NCI-H526 treated with DMSO at 0.1 percent for 48 hours (cell line): ENCODE measurements at places on chromosomes 12 and 14.

GRCh38 chr12:49661191-49661590 lies 37.8 kb downstream of the PRPF40B start:
- DNase-seq: no peak

DNA sequence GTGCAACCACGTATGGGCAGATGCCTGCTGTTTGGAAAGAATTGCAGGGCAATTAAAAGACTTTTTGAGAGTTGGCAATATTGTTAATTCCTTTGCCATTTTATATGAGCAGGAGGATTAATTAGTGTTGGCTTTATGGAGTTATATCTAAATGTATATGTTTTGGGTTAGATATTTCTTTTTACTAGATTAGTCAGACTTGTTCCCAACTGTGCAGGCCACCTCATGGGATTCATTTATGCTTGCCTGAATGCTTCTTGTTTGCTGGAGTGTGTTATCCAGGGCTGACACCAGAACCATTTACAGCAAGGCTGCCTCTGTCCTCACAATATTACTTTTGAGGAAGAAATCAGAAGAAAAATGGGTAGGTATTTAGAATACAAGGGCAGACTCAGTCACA lies 192.5 kb downstream of the KTN1 start:
- DNase-seq: no peak

- DNase-seq: no peak
Observed at GRCh38 chr12:4392223-4392742, 12.8 kb upstream of the FGF23 start.

DNA sequence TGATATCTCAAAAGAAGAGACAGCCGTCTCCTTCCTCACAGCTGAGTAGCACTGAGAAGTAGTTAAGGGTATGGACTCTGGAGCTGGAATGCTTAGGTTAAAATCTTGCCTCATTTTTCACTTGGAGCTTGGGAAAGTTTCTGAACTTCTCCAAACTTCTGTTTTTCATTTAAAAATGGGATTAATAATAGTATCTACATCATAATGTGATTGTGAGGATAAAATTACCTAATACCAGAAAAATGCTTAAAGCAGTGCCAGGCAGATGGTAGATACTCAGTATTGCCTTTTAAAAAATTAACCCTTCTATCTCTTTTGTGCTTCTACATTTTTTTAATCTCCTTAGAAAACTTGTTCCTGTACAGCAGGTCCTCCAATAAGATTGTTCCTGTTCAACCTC lies 63.1 kb downstream of the A2M start:
- DNase-seq: no peak

DNA sequence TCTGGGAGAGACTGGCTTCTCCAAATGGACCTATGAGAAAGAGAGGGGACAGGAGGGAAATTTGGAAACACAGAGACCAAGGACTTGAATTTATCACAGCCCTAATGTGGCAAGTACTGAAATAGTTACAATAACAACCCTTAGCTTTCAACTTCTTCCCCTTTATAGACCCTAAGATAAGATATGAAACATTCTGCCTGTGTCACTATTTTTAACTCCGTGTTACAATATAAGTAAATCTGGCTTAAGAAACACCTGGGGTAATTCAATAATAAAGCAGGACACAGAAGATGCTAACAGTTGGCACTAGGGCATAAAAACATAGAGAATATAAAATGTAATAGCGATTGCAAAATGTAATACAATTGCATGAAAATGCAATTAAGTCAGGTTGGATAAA lies 216.4 kb downstream of the NOVA1 start:
- DNase-seq: no peak

DNA sequence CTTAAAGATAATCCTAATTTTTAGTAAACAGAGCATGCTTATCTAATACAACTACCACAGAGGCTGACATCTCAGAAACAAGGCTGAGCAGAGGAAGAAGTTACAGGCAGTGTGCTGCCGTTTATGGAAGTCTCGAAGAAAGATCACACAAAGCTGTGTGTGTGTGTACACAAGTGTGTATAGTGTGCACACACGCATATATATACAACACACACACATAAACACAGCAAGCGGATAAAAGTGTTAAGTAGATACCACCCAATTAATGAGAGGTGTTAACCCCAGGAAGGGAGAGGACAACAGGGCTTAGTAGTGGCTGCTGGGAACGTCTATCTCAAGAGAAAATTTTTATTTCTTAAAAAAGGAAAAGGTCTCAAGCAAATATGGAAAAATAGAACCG lies 15.3 kb downstream of the CCDC88C start:
- DNase-seq: no peak

DNA sequence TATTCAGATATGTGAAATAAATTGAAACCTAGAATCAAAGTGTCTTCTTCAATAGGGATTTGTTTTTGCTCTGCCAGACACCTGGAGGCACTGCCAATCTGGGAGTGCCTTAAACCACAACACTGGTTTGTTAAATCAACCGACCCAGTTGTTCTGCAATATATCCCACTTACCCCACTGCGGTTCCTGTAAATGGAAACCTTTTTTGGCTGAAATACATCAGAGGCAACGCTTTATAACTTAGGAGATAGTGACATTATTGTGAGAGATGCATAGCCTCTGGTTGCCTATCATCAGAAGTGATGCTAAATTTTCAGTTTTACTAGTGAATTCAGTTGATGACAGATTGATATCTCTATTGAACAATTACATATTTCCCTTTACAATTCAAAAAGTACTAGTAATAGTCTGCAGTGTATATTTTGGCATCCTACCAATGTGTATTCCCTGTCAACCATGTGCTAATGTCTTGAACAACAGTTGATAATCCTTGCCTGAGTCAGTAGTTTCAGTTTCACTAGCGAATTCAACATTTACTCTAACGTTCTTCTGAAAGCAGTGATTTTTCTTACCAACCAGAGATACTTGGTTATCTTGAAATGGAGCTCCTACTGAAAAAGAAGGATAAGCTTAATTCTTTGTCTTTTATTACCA lies 30.5 kb downstream of the PPP2R5C start:
- DNase-seq: no peak

- no peak for DNase-seq
Observed at GRCh38 chr12:115776399-115776798, 501.1 kb downstream of the MED13L start.

DNA sequence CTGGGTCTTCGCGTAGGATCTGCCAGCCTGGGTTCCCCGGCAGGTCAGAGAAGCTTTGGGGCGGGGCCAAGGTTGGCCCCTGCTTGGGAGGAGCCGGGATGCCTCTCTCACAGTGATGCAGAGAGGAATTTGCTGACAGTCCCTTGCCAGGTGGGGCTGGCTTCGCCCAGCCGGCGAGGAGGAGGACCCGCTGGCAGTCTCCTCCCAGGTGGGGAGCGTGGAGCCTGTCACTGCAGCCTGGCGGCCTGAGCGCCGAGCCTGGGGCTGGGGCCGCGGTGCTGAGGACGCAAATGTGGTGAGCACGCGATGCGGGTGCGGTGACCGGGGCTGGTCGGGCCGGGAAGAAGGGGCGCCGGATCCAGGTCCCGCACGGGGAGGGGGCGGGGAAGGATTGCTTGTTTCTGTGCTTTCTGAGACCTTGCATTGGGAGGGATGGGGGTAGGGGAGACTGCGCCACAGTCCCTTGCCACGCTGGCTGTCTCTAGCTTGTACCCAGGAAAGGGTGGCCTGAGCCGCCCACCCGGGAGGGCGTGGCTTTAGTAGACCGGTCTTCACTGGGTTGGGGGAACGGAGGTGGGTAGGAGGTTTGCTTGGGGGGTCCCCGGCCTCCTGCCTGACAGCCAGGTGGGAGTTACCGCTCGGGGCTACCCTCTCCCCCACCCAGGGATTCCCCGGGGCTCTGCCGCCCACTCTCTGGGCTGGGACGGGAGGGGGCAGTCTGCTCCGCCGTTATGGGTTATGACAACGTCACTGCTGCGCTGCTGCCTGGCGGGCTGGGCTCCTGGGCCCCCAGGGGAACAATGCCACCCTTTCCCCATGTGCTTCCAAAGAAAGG lies at the start of gene TMEM63C:
Gene TMEM63C (plus strand): TSS at position 196 of the 835 bp plus-strand sequence. CDS start 37,016 bp downstream, outside the sequence.
- peak; percentile 94 for DNase-seq

GRCh38 chr14:50045039-50045711 lies 71.2 kb downstream of the VCPKMT start:
- no peak for DNase-seq

DNA sequence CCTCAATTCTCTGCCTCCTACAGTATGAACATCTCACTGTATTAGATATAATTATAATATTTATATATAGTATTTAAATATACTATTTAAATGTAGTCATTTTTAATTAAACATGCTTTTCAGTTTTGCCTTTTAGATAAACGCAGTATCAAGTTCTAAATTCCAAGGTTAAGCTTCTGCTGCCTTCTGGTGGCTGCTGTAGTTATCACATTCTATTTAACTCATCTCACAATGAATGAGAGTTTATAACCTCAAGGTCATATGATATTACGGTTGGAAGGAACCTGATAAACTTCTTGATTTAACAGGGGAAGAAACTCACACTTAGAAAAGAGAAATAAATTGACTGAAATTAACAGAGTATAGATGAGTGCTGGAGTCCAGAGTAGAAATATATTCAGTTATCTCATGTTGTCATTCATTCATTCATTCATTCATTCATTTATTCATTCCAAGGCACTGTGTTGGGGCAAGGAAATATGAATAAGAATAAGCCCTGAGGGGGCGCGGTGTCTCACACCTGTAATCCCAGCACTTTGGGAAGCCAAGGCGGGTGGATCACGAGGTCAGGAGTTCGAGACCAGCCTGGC lies 31.9 kb downstream of the GUCY2C start:
- peak; percentile 70 for DNase-seq

DNA sequence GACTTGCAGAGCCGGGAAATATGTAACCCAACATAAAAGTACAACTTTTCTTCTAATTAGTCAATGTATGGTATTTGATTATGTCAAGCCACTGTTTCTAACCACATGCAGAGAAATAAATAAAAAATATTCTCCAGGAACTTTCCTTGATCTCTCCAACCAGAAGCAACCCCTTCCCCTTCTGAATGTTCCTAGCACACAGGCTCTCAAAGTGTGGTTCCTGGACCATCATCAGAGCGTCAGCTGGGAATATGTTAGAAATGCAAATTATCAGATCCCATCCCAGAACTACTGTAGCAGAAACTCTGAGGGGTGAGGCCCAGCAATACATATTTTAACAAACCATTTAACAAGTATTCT lies 21.0 kb upstream of the ITPR2 start:
- peak; percentile 89 for DNase-seq

- no peak for DNase-seq
Observed at GRCh38 chr14:67559639-67560038, 26.5 kb downstream of the PLEKHH1 start.

- no peak for DNase-seq
Observed at GRCh38 chr12:57476162-57476992, 3.3 kb downstream of the ARHGAP9 start.

DNA sequence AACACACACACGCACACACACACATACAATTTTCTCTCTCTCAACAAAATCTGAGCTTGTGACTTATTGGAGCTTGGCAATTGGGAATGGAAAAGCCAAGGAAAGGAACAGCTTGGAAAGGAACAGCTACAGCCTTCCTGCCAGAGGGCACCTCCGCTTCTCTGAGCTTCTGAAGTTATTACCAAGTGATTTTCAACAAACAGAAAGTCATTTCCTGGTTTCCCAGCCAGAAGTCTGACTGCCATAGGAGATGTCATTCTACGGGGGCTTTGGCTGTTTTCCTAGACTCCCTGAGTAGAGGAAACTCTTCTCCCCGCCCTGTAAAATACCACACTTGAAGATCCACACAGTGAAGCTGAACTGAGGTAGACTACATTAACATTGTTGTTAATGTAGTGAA lies 198.3 kb downstream of the CFAP54 start:
- no peak for DNase-seq

DNA sequence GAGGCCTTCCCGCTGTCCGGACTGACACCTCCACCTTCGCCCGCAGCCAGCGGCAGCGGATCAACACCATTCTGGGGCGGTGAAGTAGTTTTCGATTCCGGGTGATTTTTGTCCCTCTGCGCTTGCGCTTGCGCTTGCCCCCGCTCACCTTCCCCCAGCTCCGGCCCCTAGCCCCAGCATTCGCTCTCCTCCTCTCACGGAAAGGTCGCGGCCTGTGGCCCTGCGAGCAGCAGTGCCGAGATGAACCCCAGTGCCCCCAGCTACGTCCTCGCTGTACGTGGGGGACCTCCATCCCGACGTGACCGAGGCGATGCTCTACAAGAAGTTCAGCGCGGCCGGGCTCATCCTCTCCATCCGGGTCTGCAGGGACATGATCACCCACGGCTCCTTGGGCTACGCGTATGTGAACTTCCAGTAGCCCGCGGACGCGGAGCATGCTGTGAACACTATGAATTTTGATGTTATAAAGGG lies 22.7 kb upstream of the SRGAP1 start:
- DNase-seq: no peak

DNA sequence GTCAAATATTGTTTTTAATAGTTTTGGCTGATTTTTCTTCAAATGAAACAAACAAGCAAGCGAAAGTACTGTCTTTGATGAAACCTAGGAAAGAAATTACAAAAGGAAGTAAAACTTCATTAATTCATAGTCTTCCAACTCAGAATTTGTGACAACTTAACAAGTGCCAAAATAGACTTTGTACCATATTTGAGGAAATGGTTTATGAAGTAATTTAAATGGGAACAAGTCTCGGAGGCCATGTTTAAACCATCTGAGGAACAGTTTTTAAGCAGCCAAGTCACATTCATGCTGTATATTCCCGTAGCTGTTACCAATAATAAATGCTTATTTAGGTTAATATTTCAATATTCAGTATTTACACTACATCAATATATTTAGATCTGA lies 745 bp upstream of the ARHGDIB start:
- no peak for DNase-seq

DNA sequence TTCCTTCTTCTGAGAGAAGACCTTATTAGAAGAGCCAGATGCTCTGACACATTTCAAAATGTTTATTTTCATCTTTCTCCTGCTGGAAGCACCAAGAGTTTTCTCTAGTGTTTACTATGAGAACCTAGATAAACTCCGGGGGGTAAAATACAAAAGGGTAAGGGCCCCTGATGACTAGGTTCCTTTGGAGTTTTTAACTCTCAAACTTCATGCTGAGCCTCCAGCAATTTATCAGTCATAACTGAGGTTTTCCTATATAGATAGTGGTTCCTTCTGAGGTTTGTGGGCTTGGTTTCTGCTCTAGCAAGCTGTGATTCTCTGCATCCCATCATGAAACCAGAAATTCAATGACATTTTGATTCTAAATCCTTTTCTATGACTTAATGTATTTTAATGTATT lies 210.9 kb downstream of the LRFN5 start:
- no peak for DNase-seq

GRCh38 chr14:20632831-20633691 lies 8.4 kb downstream of the OR6S1 start:
- DNase-seq: peak; percentile 22

- DNase-seq: no peak
Observed at GRCh38 chr12:49662998-49663843, 39.9 kb downstream of the PRPF40B start.

DNA sequence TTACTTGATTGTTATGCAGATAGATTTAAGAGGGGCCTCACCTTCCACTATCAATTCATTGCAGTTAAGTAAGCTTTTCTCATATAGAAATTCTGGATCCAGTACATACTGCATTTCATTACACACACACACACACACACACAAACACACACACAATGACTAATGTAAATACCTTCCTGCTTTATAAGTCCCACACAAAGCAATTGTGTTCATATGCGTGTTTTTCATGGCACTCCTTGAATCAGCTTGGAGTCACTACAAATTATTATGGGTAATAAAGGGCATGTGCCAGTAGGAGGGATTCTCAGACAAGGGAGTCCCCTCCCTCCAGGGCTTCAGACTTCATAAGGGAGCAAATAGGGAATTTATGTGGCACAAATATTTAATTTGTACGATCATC lies 4.5 kb downstream of the MIPOL1 start:
- DNase-seq: no peak

GRCh38 chr14:104254735-104255400 lies 116.5 kb downstream of the KIF26A start:
- DNase-seq: no peak

- DNase-seq: no peak
Observed at GRCh38 chr14:72818998-72819397, 74.9 kb downstream of the DPF3 start.
